ENCODE measurements at places on chromosomes 13 and 19.

DNA sequence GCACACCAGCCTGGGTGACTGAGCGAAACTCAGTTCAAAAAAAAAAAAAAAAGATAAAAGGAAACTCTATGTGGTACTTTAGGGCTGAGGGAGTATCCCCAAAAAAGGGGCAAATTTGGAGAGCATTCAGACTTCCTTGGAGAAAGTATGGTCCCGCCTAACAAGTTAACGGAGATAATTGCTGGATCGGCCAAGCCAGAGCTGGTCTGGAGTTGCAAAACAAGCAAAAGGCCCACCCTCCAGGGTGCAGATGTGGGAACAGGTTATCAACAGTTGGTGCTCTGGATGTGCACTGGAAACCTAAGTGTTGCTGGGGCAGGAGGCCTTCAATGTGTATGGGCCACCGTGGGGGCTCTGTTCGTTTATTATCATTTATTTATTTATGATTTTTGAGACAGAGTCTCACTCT is 2.8 kb downstream of the IQCN start:
- no peak for DNase-seq

- DNase-seq, result no peak
Observed at GRCh38 chr13:102021777-102022176, 380.1 kb downstream of the FGF14 start.

GRCh38 chr13:91934354-91934753 is 535.9 kb downstream of the GPC5 start:
- DNase-seq, result no peak

DNA sequence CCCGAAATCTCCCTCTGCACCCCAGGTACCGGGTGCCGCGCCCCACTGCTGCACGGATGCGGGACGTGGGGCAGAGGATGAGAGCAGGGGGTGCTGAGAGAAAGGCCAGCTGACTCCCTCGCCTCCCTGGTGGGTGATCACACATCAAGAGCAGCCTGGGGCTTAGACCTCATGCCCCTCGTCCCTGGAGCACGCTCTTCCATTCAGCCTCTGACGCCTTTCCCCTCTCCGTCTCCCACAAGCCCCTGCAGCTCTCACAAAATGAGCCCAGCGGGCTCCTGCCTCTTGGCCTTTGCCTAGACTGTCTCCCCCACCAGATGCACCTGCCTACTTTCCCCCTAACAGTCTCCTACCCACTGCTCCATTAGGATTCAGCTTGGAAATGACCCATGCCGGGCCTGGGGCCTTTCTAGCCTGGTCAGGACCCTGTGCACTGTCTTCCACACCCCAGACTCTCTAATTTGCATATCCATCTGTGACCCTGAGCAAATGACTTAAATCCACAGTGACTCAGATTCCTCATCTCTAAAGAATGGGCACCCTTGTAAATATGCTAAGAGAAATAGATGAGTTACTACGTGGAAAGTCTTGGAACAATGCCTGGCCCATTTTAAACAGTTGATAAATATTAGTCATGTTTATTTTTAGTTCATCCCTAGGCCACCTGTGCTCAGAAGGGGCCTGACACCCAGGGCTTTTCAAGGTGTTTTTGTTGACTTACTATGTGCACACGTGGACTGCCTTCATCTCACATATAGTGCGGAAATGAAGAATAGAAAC is 582 bp upstream of the PTPRH start:
- peak; percentile 96 for DNase-seq

DNA sequence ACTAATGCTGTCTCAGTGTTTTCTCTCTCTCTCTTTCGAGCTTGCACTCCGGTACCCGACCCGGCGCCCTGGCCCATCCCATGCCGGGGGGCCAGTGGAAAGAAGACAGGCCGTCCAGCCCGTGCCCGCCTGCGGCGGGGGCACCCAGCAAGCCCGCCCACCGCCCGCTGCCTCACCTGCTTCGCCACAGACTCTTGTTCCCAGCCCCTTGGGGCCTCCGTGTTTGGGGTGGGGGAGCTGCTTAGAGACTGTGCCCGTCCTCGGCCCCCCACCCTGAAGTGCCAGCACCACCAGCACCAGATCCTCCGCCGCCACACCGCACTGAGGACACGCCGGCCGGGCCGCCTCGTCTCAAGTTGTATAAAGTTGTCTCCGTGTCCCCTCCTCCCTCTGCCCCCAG is 2.4 kb downstream of the LENG9 start:
- DNase-seq, result no peak

- DNase-seq, result no peak
Observed at GRCh38 chr13:106402866-106403265, 132.6 kb downstream of the EFNB2 start.

DNA sequence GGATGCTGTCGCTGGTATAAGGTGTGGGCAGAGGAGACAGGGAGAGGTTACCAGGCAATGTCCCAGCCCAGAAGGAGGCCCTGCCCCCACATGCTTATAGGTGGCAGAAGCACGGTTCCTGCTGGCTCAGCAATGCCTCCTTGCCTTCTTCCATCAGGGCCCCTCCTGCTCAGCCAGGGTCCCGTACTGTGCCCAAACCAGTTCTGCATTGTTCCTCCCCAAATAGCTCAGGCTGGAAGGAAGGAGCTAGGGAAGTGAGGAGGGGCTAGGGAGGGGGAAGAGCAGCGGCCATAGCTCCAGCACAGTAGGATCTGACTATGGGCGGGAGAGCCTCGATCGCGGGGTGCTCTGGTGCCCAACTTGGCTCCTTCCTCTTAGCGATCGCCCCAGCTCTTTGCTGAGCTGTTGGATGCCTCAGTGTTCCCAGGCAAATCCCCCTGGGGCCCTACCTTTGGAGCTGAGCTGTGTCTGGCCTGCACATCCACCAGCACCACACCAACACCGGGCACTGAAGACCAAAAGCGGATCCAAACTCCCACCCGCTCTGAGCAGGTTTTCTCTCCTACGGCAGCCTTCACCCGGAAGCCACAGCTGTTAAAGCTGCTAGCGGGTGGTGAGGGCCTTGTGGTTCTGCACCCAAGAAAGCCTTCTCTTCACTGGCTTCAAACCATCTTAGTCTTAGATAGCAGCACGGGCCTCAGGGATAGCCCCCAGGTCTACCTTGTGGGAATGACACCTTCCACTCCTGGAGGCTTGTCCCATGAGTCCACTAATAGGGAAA is 32.1 kb upstream of the PEPD start:
- DNase-seq, result no peak
